ENCODE measurements at places on chromosomes 2 and 18.

DNA sequence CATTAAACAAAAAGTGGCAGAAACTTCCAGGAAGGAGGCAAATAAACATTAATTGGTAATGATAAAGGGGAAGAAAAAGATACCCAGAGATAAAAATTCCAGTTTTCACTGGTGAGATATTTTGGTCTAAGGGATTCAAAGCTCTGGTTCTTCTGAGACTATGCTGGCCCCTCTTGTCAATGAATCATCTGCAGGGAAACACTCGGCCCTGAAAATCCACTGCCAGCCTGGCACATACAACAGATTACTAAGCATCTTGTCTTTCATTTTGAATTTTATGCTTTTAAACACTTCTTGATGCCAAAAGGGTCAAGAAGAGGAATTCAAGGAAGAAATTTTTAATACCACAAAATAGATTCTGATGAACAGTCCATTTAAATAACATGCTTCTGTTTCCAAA lies 1603.8 kb upstream of the ZEB2 start:
- no peaks in the 10 kb centered on the region for H3K27me3 ChIP-seq
- H3K4me3 ChIP-seq = no peak overlapping the region
- H3K4me1 ChIP-seq = no peaks in the 10 kb centered on the region

DNA sequence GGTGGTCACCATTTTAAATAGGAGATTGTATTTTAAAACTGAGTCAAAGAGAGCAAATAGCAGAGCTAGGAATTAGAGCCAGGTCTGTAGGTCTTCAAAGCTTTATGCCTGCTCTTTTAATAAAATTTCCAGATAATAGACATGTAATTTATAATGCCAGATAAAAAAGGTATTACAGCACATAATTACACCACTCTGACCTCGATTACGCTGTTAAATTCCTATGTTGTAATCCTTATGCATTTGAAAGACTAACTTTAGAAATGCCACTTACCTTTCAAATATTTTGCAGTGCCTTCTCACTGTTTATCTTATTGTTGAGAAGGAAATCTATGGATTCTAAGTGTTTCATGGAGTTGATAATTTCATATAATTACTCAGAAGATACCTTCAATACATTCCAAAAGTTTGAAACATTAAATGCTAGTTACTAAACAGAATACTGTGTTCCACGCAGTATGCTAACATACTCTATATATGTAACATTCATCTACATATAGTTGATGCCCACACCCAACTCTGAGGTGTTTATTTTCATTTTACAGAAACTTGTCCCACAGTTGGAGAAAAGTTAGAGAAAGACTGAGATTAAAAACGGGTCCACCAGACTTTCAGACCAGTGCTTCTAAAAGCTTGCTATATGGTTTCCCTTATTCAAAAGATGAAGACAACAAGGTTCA lies 120.0 kb downstream of the OSBPL1A start:
- H3K36me3 ChIP-seq = no peaks in the 10 kb centered on the region
- DNase-seq = no peak
- H3K4me3 ChIP-seq = no peak overlapping the region
- peaks cover 23% of the 10 kb centered on the region for H3K27me3 ChIP-seq
- H3K4me1 ChIP-seq = no peaks in the 10 kb centered on the region

DNA sequence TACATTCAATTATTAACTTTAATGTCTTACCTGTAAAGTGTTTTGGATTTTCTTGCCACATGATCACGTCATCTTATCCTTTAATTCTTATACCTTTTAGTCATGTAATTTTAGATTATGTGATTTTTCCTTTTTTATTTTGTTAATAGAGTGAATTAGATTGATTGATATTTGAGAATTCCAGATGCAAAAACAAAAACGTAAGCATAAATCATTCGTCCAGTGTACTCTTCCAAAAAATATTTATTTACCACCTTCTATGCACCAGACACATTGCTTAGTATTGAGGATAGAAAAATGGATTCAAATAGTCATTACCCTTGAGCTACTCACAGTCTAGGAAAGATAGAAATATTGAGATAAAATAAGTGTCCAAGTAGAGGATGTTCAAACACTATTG lies 249.6 kb downstream of the PDE11A start:
- no peak overlapping the region for H3K27ac ChIP-seq
- H3K4me1 ChIP-seq = no peaks in the 10 kb centered on the region
- no peak for DNase-seq
- no peak overlapping the region for H3K4me3 ChIP-seq
- H3K36me3 ChIP-seq = no peaks in the 10 kb centered on the region

- H3K36me3 ChIP-seq = no peaks in the 10 kb centered on the region
- no peak overlapping the region for H3K4me3 ChIP-seq
- no peak for DNase-seq
- H3K27me3 ChIP-seq = peaks cover 5% of the 10 kb centered on the region
- peaks cover 15% of the 10 kb centered on the region for H3K4me1 ChIP-seq
Observed at GRCh38 chr2:102083393-102083703, 59.2 kb upstream of the IL1R1 start.

- H3K4me1 ChIP-seq = no peaks in the 10 kb centered on the region
- H3K36me3 ChIP-seq = no peaks in the 10 kb centered on the region
- no peak overlapping the region for H3K4me3 ChIP-seq
- no peak overlapping the region for H3K27ac ChIP-seq
- DNase-seq = no peak
- no peaks in the 10 kb centered on the region for H3K27me3 ChIP-seq
Observed at GRCh38 chr2:208673631-208674030, 267.0 kb downstream of the PTH2R start.

Data from central memory CD8-positive, alpha-beta T cell (primary cell).